ENCODE measurements at places on chromosomes 6 and 20.

DNA sequence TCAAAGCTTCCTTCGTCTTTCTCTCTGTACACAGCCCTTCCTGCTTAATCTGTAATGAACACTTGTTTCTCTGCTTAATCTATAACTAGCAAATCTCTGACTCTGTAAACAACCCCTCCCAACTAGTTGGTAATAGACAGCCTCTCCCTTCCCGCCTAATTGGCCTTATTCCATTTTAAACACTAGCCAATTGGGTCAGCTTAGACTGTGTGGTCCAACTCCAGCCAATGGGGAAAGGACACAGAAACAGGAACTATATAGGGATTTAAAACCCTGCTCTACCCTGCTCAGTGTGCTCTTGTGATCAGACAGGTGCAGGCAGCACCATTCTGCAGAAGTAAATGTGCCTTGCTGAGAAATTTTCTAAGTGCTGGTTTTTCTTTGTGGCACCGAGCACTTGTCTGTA is 18.5 kb downstream of the CHD6 start:
- no peak for DNase-seq

DNA sequence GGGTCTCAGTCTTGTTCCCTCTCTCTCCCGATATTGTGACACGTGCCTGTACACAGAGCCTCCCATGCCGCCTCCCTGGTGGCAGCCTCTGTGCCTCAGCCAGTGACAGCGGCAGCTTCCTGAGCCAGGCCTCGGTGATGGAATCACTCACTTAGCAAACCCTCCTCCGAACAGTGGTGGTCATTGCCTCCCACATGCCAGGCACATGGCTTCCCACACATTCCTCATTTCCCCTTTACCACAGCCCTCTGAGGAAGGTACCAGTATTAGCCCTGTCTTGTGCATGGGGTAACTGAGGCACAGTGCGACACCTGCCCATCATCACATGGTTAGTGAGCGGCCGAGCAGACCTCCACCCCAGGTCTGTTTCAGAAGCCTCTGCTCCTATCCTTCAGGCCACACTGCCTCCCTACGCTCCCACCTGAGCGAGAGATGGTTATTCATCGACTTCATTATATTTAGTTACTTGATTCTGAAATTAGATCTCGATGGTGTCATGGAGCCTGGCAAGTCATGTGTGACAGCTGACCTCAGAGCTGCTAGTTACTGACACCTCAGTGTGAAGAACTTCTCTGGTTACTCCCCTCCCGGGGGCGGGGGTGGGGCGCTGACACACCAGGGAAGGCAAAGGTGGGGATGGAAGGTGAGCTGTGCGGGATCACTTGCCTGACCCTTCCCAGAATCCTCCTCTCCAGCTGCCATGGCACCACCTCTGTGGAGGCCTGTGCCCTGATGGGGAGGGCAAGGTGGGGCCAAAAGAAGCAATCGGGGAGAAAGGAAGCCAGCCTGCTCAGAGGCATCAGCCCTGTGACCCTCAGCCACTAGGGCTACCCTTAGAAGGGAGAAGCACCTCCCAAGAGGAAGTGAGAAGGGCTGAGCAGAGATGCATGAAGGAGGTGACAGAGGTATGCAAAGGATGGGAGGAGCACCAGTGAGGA is 17.9 kb downstream of the MDGA1 start:
- DNase-seq = no peak

DNA sequence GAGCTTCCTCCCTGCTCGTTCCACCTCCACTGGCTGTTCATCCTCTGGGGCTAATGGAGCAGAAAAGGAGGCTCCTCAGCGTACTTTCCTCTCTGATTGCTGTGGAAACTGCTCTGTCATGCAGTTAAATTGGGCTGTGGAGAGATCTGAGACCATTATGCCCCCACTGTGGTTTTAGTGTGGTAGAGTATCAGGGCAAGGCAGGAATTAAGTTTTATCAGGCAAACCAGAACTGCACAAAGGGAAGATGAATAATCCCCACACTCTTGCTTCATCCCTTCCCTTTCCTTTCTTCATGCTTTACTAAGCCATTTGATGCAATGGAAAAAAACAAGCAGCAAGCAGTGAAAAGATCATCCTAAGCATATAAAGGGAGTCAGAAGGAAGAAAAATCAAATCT is 11.9 kb upstream of the ME1 start:
- DNase-seq = no peak

- no peak for DNase-seq
These were observed 42.2 kb upstream of the FOXP4 start for GRCh38 chr6:41503827-41504465.

DNA sequence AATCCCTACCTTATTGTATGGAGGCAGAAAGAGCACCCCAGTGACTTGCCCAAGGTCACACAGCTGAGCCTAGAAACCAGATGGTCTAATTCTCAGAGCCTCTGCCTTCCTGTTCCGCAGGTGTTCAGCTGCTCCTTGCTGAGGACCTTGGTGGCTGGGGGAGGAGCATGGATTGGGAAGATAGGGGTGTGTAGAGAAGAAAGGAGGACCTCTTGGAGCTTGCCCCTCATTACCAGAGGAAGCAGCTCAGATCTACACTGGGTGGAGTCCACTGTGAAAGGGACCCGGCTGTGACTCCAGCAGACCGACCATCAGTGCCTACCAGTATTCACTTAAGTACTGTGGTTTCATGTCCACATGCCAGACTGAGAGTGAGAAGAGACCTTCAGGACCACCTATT is 15.2 kb downstream of the FOXP4 start:
- DNase-seq = no peak

DNA sequence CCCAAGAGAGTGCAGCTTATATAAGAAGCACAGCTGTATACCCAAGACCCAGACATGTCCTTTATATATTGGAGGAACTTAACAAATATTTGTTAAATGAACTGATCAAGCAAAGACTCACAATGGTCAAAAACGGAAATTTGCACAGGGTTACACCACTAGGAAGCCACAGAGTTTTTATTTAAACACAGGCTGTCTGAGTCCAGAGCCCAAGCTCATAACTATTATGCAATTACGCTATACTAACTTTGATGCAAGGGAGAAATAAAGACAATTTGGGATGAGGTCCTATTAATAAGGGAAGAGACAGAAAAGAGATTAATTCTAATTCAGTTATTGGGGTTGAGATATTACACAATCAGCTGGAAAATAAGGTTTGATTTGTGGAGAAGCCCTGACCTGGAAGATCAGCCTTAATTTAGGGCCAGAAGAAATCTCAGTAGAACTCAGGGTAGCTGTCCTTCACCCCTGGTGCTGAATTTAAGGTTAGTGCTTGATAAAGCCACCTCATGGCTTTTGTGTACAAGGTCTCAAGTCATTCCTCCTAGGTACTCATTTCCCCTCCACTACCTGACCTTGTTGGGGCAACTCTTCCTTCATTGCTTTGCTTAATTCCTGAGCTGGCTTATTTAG is 10.5 kb upstream of the ZNF334 start:
- no peak for DNase-seq

DNA sequence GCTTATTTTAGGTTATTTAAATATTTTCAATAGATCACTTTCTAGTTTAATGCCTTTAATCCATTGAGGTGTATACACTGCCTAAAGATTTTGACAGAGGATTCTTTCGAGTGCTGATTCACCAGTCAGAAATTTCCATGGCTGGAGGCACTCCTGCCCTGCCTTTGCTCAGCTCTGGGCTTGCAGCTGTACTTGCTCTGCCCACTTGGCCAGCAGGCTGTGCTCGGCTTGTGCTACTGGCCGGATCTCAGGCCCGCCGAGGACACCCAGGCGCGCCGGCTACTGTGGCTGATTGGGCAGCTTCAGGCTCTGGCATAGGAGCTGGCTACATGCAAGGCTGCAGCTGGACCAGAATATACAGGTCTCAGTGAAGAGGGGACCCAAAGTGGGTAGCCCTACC is 675.1 kb upstream of the MMS22L start:
- DNase-seq = no peak

GRCh38 chr6:72699159-72699558 is 77.3 kb downstream of the KCNQ5 start:
- DNase-seq = no peak

DNA sequence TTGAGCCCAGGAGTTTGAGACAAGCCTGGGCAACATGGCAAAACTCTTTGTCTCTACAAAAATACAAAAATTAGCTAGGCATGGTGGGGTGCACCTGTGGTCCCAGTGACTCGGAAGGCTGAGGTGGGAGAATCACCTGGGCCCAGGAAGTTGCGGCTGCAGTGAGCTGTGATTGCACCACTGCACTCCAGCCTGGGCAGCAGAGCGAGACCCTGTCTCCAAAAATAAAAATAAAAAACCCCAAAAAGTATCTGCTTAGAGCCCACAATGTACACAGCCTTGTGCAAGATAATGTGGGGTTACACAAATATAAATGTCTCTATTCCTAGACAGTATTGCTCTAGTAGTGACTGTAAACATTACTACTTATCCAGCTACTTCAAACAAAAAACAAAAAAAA is 5.9 kb downstream of the ESF1 start:
- no peak for DNase-seq

GRCh38 chr6:7073821-7074525 is 33.8 kb upstream of the RREB1 start:
- peak; percentile 72 for DNase-seq

DNA sequence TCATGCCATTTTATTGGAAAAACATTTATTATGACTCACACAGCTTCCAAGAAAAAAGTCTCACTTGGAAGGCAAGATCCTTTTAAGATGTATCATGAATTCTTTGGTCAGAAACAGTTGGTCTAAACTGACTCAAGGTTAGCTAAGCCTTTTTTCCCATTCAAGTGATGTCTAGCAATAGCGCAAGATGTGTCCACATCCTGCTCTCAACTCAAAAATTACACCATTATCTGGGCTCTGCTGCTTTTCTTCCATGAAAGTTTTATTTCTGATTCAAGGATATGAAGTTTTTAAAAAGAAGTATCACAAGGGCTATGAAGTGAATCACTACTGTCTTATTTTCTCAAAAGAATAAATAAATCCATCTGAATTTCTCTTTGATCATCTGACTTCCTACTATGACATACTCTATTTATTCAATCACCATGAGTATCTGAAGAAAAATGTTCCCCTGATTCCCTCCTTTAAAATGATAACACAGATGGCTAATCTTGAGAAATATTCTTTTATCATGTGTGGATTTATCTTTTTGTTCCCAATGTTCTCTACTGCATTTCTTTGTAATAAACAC is 139.2 kb downstream of the AHI1 start:
- no peak for DNase-seq

DNA sequence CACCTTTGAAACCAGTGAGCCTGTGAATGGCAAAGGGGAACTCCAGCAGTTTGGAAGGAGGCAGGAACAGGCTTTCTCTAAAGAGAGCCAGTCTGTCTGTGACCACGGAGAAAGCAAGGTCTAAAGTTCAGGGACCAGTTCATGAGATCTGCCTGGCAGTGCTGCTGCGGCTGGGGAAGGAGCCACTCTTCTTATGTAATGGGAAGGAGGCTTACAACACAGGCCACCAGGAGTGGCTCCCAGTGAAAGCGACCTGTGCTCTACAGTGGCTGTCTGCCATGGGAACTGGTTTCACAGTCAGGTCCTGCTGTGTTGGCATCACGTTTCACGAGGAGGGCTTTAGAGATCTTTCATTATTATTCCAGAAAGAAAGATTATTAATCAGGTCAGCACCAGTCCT is 291.9 kb upstream of the PRDM1 start:
- no peak for DNase-seq

DNA sequence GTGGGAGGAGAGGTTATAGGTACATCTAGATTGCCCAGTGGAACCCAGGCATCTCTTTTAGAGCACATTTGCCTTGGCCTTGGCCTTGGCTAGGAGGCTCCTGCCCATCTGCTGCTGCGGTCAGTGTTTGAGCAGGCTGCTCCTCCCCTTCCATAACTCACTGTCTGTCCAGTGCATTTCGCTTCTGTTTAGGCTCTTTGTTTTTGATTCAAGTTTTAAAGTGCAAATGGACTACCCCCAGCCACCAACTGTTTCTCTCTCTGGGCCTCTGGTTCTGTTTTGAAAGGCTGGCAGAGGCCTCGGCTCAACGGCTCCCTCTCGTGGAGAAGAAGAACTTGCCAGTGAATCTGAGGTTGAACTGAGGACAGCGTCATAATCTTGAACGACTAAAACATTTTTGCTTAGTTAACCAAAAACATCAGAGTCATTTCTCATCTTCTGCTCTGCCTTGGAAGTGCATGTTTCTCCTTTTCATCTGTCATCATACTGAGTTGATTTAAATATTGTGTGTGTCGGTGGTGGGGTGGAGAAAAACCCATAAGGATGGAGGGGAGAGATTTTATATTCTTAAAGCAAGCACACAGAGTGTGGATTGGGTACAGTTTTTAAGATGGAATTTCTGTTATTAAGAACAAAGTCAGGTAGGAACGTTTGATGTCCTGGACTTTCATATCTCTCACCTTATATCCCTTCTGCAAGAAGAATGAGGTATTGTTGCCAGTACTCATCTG is 171.4 kb downstream of the DTNBP1 start:
- DNase-seq = peak; percentile 66

DNA sequence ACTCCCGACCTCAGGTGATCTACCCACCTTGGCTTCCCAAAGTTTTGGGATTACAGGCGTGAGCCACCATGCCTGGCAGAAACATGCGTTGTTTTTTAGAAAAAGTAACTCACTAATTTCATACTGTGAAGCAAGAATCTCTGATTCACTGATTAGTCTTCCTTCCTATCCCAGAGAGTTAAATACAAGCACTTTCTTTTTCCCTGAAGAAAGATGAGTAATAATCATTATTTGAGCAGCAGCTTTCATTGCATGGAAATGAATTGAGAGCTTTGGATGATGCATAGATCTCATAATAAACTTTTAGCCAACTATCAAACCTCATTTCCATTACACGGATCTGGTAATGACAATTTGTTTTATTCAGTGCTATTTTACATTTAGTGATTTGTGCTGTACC is 892.5 kb upstream of the EYS start:
- no peak for DNase-seq

GRCh38 chr6:152918991-152919390 is 63.9 kb downstream of the FBXO5 start:
- no peak for DNase-seq

- no peak for DNase-seq
These were observed 277.4 kb upstream of the CNR1 start for GRCh38 chr6:88443554-88443953.

DNA sequence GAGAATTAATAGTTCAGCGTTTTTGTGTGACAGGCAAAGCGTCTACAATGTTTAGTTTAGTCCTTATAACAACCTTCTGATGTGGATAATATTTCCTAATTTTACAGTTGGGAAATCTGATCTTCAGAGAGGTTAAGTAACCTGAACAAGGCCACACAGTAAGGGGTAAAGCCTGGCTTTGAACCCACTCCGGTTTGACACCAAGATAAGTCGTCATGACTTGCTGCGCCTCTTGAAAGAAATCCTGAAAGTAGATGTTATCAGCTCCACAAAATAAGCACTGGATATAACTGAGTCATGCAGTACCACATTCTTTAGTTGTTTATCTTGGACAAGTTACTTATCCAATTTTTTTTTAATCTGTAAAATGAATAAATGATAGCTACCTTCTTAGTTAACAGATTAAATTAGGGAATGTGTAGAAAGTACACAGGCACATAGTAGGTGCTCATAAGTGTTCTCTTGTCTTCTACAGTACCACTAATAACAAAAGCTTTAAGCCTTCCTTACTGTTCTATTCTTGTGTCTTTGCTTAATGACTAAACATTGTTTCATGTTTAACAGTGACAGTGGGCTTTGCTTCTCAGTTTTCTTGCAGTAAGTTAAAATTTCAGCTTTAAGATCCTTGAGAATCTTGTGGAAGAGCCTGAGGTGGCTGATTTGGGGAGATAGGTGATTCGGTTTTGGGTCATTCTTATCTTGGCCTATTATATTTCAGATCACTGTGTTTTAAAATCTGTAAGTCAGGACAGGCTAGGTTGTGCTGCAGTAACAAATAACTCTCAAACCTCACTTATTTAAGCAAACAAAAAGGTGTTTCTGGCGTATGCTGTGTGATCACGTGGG is 2.1 kb downstream of the HIVEP1 start:
- DNase-seq = no peak
